ENCODE measurements at places on chromosomes 13 and 19. TPM values are rescaled to one million over a fixed set of nuclear protein-coding genes. Genes with fewer than 3 reads are reported as not detected.
A peak's percentile ranks its signal among the peaks of the same experiment; 100 is the strongest.

LHB gene
- total RNA-seq = not detected

DNA sequence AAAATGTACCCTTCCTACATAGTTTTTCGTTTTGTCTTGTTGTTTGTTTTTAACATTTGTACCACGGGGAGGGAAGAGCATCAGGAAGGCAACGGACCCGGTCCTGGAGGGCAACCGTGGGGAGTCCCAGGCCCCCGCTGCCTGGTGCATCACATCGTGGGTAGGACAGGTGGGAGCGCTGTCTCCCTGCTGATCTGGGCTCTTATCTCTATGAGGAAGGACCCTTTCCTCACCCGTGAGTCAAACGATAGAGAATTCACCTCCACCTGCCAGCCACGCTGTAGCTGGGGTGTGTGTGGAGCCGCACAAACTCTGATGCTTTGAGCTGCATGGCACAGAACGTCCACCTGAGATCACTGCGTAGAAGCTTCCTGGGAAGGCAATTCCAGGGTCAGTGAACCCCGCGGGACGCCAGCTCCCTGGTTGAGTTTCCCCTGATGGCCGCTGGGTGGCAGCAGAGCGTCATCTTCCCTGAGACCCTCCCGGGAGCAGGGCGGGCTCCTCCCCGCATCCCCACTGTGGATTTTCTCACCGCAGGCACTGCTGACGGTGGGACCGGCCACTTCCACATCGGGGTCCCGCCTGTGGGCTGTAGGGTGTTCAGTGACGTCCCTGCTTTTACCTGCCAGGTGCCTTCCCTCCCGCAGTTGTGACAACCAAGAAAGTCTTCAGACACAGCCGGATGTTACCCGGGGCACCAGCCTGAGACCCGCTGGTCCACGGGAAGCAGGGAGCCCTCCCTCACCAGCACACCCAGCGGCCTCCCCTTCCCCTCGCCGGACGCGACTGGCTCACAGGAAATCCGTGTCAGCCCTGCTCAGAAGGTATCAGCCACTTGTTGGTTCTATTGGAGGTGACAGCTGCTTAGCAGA, 54.7 kb downstream of the ZNF787 start:
- peak; percentile 54 for DNase-seq

DNA sequence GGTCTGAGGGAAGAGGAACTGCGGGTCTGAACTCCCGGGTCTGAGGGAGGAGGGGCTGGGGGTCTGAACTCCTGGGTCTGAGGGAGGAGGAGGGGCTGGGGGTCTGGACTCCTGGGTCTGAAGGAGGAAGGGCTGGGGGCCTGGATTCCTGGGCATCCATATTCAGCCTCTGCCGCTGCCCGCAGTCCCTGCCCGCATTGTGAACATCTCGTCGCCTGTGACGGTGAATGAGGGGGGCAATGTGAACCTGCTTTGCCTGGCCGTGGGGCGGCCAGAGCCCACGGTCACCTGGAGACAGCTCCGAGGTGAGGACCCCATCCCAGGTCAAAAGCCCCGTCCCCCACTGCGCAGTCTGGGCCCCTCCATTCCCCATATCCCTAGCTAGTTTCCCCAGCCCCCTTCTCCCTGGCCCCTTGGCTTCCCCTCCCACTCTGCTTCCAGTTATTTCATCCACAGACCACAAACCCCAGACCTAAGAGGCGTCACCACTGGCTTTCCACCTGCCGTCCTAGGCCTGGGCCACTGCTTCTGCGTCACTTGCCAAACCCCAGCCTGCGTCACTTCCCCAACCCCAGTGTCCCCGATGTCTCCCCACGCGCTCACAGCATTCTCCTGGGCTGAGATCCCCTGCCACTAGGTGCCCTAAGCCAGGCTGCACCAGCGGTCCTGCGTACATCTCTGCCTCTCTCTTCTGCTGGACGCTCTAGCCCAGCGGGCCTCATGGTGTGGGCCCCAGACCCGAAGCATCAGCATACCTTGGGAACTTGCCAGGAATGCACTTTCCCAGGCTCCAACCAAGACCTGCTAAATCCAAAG, 13.9 kb downstream of the IGLON5 start:
- DNase-seq = no peak

RUVBL2 gene
- total RNA-seq = 187 TPM

GRCh38 chr19:5337708-5338655, 2.6 kb downstream of the PTPRS start:
- no peak for DNase-seq

DNA sequence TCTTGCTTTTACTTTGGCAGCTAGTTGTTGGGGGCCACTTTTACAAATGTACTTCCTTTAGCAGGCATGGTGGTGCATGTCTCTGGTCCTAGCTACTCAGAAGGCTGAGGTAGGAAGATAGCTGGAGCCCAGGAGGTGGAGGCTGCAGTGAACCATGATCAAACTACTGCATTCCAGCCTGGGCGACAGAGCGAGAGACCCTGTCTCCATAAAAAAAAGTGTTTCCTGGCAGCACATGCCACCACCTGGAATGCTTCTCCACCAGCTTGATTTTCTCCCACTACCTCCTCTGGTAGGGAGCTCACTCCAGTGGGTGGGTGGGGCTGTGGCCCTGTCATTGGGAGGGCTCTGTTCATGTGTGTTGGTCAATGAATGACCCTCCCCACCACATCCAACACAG, 12.5 kb downstream of the FZR1 start:
- DNase-seq = no peak

LILRB5 gene
- not detected for total RNA-seq

All from activated naive CD8-positive, alpha-beta T cell treated with anti-CD3 and anti-CD28 coated beads for 36 hours (primary cell).